GM23338 (cell line): ENCODE measurements at places on chromosomes 16 and 17. TPM values are rescaled to one million over a fixed set of nuclear protein-coding genes. Genes with fewer than 3 reads are reported as not detected.

GRCh38 chr16:83116274-83116892 is 489.6 kb downstream of the CDH13 start:
- peak; percentile 39 for DNase-seq

DNA sequence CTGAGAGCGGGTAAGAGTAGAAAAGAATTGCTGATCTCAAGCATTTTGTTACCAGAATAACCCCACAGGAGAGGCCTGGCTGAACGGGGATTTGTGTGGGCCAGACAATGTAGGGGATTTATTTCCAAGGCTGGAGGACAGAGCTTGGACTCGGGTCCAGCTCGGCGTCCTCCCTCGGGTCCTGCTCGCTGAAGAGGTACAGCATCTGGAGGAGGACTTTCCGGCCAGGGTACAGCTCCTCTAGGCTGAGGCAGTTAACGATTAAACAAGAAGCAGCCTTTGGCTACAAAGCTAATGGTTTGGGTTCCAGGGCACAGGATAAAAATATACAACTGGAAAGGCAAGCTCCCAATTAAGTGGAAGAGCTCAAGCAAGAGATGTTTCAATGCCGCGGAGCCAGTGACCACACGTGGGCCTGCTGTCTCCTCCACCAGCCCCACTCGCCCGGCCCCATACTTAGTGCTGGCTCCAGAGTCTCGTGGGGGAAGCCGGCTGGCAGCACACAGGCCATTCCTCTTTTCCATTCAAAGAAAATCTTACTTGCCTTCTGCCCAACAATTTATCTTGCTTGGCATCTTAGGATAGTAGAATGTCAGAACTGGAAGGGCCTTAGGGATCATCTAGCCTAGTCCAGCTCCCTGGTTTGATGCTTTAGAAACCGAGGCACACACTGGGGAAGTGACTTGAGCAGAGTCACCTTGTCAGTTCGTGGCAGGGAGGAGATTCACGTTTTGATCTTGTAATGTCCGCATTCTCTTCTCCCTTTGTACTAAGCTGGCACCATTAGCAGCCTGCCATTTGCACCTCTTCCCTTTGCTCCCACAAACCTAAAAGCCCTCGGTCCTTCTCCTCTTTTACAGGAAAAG is 85.9 kb upstream of the TBX2 start:
- no peak for DNase-seq

GRCh38 chr16:75099075-75099667 is 17.4 kb downstream of the LDHD start:
- DNase-seq = no peak

DNA sequence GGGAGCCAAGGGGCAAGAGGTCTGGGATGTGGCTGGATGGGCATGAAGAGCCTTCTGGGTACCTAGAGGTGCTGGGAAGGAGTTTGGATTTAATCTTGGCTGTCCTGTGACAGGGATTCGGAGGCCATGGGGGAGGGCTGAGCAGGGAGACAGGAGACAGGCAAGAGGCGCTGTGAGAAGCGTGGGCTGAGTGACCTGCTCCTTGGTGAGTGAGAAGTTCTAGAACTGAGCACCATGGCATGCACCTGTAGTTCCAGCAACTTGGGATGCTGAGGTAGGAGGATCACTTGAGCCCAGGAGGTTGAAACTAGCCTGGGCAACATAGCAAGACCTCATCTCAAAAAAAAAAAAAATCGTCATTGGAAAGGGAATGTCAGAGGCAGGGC is 78.3 kb upstream of the PLCG2 start:
- DNase-seq = no peak

The SLC12A3 gene
- not detected in 2 replicates for polyA plus RNA-seq

The SULT1A4 gene
- polyA plus RNA-seq = 4.2 and 9.4 TPM in 2 replicates

The ACSM2A gene
- not detected in 2 replicates for polyA plus RNA-seq

The FOXF1 gene
- 0.15 TPM in 1 of 2 replicates, not detected in the other for polyA plus RNA-seq

The CSH2 gene
- 0.37 and 0.43 TPM in 2 replicates for polyA plus RNA-seq
